ENCODE measurements at places on chromosomes 11 and 22. TPM values are rescaled to one million over a fixed set of nuclear protein-coding genes. Genes with fewer than 3 reads are reported as not detected.

- no peak for DNase-seq
Observed at GRCh38 chr22:47448231-47449223, 686.1 kb downstream of the TBC1D22A start.

GRCh38 chr11:66429983-66430602 is 8.6 kb downstream of the MRPL11 start:
- no peak for DNase-seq

GRCh38 chr11:113240389-113240788 is 74.0 kb upstream of the TTC12 start:
- DNase-seq = no peak

DNA sequence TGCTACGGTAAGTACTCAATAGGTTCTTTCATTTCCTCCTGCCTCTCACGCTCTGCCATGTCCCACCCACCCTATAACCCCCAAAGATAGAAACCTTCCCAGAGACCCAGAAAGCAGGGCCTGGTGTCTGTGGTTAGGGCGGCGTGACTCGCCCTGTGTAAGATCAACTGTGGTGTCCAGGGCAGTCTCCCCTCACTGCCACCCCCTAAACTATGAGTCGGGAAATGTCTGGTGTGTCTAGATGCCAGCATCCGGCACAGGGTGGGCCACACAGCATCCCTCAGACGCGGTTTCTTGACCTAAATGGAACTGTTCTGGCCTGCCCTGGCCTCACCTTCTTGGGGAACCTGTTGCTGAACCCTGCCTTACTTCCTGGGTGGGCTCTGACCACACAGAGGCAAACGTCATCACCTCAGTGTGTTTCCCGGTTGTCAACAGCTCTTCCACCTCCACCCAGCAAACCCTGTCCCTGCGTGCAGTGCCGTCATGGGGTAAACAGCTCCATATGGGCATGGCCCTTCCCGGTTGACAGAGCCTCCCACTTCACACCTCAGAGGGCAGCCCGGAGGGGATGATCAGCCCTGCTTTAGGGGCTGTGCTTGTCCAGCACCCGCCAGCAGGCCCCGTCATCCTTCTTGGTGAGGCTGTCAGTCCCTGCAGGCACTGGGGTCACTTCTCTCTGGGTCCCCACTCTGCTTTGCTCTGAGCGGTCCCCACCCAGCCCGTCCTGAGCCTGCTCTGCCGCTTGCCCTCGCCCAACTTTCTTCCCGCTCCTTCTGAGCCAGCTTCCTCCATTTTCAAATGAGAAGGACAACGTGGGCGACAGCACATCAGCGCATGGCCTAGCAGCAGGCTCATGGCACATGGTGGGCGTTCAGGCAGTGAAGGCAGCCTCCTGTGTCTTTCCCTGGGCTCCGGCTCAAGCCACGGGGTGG is 6.0 kb downstream of the WNT11 start:
- DNase-seq = no peak

DNA sequence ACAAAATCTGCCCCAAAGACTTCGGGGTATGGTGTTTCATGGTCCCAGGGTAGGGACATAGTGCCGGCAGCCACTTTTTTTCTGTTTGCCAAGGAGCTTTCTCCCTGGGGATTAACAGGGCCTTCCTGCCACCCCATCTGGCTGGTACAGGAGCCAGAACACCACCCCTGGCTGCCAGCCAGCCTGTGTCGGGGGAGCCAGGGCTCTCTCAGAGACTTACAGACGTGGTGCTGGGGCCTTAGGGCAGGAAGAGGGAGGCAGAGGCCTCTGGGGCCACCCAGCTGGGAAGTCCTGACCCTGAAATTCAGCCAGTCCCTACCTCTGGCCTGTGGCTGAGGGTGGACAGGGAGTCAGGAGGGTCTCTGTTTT is 52.4 kb upstream of the CDON start:
- no peak for DNase-seq

DNA sequence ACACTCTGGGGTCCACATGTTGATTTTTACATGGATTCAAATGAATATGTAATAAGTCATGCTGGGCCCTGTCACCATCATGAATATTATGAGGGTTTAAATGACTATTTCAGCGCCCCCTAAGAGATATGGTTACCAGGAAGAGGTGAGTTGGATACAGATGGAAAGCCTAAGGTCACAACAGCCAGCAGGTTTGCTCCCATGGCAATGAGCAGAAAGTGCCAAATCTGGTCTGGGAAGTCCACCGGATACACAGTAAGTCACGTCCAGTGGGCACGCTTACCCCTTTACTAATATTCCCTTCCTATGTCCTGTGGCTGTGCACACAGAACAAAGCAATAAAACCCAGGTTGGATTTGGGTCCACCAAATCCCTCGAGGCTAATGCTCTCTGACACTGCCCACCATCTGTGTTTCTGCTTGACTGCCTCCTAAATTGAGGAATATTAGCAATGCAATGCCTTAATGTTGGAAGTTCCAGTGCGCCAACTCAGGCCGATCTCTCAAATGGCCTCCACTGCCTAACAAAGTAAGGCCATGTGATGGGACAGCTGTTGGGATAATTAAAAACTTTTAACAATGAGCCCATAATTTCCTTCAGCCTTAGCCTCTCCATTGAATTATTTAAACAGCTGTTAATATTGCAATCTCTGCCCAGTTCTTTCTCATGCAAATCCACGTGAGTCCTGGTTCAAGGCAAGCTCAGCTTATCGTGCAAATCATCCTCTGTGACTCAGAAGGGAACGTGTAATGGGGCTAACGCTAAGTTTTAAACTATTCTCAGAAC is 97.6 kb downstream of the SLC1A2 start:
- DNase-seq = no peak

GRCh38 chr11:96412761-96413381 is 23.1 kb downstream of the JRKL start:
- DNase-seq = no peak

GRCh38 chr11:6320411-6321155 is at the start of gene CAVIN3:
Gene CAVIN3, minus strand, starts transcription at chr11:6320501. Its CDS starts 25 bp downstream, at chr11:6320476.
- DNase-seq = no peak

GRCh38 chr11:9604134-9604533 is 30.7 kb downstream of the WEE1 start:
- DNase-seq = no peak

GRCh38 chr11:16912692-16913111 is 101.5 kb downstream of the PLEKHA7 start:
- DNase-seq = no peak

GRCh38 chr11:119094816-119095065 is 6.9 kb downstream of the DPAGT1 start:
- DNase-seq = no peak

The TMPRSS13 gene
- total RNA-seq = 0.06 TPM

The NRXN2 gene
- not detected for total RNA-seq

The TRPC6 gene
- 1.2 TPM for total RNA-seq
